ENCODE measurements at places on chromosomes 11 and 22.

DNA sequence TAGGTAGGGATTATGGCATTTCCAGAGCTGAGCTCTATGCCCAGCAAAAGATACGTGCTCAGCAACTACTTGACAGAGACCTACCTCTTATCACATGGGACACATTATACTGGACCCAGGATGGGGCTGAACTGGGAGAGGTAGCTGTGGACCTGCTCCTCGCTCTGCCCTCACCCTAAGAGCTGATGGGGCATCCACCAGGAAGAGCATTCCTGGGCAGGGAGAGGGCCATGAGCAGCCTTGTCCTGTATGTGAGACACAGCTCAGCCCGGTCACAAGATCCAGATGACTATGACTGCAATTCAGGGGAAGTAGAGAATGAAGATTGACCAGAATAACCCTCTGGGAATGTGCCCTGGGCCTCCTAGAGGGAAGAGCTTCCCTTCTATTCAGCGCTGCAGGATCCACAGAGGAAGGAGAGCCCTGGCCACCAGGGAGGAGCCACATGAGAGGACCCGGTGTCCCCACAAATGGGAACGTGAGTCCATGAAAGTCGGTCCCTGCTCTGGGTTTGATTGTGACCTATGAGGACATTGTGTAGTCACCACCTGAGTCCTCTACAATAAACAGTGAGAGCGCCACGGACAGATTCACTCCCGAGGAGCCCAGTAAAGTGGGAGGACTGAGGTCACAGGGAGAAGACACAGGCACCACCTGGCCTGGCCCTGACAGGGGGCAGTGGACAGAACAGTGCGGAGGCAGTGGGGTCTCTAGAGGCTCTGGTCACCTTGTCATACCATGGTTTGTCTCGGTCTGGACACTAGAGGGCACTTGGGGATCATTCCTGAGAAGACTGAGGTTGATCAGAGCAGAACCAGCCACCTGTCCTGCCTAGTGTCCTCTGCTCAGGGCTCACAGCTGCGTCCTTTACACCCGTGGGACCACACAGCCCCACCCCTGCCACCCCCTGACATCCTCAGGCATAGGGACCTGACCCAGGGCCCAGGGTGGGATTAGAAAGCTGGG lies 99.5 kb downstream of the ZNF280B start:
- DNase-seq: no peak

GRCh38 chr11:132123449-132123848 lies 753.0 kb downstream of the NTM start:
- DNase-seq: no peak

GRCh38 chr11:77866336-77866735 lies 45.4 kb downstream of the AAMDC start:
- no peak for DNase-seq

DNA sequence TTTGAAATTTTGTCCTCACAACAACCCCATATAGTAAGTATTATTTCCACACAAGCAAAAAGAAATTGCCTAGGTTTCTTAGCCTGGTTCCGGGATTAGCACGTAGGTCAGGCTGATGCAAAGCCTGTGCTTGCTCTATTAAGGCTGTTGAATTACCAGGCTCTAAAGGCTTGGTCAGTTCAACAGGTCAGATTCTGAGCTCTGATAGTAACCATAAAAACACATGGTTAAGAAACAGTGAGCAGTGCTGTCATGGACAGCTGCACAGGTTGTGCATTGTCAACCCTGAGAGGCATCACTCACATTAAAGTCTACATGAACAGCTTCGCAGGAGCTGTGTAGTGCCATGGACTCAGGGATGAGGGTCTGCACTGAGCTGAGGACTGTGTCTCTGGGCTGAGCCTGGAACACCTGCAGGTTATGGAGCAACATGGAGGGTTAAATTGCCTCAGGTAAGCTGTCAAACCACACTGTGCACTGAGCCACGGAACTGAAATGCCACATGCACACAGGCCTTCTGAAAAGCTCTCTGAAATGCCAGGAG lies 98.0 kb downstream of the PIWIL4 start:
- no peak for DNase-seq

DNA sequence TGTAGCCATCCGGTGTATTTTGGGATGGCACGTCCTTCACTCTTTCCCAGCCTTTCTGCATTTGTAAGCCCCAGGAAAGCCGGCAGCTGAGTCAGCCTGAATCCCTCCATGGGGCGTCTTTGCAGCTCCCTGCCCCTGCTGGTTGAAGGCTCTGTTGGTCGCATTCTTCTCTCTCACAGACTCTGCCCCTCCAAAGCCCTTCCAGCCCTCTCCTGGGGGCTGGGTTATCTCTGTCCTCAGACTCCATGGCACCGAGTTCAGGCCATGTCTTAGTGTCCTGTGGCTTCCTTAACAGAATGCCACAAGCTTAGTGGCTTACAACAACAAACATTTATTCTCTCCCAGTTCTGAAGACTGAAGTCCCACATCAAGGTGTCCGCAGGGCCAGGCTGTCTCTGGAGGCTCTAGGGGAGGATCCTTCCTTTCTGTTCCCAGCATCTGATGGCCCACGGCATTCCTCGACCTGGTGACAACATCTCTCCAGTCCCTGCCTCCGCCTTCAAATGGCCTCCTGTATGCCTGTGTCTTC lies 62.2 kb downstream of the BCR start:
- DNase-seq: no peak

- DNase-seq: no peak
Observed at GRCh38 chr11:624705-625635, at the start of gene CDHR5. CDHR5 (minus strand) TSS chr11:624955; CDS start chr11:624902, 53 bp downstream.

GRCh38 chr11:73291781-73292524 lies 16.1 kb upstream of the ARHGEF17 start:
- DNase-seq: no peak

- DNase-seq: no peak
Observed at GRCh38 chr22:38940811-38941384, 16.5 kb upstream of the APOBEC3A start.

DNA sequence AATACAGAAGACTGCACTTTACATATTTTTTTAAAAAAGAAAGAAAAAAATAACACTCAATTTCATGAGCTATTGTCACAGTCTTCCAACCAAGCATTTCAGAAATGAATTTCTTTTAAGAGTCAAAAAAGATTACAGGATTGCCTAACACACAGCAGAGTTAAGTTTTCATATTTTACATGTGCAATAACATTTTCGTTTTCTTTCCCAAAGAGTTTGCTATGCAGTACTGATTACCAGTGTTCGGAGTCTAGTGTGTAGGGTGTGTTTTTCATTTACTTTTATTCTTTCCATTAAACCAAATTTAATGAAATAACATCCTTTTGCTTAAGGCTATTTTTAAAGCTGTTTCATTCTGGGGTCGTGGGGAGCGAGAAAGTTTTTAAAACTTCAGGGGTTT lies 53.2 kb downstream of the MN1 start:
- no peak for DNase-seq

DNA sequence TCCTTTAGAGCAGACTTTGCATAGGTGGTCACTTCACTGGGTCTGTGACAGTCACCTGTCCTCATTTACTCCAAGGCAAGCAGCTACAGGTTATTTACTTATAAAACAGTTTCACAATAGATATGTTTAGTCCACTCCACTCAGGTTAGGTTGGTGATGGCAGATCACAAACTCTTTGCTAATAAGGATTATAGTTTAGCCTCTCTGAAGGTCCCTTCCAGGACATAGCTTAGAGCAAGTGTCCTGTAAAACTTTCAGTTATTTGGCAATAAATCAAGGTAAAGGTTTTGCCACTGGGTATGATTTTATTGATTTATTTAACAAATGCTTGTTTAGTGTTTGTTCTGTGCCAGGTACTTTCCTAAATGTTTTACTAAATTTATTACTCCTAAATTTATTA lies 8.8 kb downstream of the OR6Q1 start:
- no peak for DNase-seq

DNA sequence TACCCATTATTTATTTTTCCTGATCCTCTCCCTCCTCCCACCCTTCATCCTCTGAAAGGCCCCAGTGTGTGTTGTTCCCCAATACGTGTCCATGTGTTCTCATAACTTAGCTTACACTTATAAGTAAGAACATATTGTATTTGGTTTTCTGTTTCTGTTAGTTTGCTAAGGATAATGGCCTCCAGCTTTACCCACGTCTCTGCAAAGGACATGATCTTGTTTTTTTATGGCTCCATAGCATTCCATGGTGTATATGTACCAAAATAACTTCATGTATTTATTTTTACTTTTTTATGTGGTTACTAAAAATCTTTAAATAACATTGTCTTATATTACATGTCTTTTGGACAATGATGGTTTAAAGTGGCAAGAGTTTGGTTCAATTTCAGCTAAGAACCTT lies 15.2 kb downstream of the PDGFD start:
- no peak for DNase-seq

DNA sequence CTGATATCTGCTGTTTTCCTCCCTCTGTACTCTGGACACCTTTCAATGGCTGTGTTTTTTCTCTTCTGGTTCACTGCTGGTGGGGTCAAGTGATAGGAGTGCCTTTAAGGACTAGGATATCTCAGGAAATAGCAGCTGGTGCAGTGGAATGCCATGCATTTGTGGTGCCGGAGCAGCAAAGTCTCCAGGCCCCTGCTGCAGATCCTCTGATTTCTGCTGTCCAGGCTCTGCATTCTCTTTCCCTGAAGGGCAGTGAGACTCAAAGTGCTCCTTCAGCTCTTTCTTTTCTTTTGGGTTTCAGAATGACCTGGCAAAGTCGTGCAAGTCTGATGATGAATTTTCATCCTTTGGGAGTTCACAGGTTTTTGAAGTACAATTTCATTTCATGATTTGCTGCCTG lies 774.3 kb downstream of the FAM181B start:
- DNase-seq: no peak

DNA sequence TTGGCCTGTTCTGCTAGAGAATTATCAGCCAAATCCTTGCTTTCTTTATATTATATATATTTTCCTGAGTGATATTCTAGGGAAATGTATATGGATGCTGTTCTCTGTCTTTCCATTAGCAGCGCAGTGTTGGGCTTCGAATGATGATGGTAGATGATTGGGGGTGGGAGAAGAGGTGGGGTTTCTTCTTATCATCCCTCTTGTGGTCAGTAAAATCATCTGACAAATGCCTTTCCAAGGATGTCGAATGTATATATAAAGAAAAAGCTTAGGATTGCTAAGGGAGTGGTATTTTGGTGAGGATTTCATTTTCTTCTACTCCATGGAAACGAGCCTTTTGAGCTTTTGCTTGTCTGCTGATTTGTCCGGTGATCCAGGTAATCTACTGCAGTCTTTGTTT lies 48.9 kb downstream of the ARHGEF12 start:
- no peak for DNase-seq

DNA sequence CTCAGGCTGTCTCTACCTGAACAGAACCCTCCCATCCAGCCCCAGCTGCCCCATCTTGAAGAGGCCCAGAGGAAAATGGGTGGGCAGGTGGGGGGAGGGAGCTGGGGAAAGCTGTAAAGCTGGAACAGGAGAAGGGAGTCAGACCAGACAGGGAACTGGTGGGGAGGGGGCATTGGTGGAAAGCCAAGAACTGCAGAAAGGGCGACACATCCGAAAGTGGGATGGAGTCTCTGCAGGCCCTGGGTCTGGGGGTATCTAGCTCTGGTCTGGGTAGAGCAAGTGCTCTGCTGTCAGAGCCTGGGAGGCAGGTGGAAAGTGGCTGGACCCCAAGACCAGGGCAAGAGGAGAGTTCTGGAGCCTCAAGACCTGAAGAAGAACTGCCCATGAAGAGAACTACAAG lies 7.7 kb downstream of the TMPRSS13 start:
- no peak for DNase-seq

DNA sequence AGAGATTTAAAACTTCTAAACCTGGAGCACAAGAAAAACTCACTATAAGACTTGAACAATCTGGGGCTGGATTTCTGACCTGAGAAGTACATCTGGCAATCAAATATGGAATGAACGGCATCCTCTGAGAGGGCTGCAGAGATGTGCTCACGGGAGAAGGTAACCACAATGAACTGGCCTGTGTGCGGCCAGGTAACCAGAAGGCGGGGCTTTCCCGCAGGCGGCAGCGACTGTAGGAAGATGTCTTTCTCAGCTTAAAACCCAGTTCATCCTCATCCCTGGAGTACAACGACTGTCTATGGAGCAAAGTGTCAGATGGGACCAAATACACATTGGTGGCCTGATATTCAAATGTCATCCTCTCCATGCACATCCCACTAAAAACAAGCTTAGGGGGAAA lies 24.5 kb downstream of the MICAL3 start:
- no peak for DNase-seq

GRCh38 chr22:29142116-29142515 lies 63.6 kb upstream of the EMID1 start:
- DNase-seq: no peak

DNA sequence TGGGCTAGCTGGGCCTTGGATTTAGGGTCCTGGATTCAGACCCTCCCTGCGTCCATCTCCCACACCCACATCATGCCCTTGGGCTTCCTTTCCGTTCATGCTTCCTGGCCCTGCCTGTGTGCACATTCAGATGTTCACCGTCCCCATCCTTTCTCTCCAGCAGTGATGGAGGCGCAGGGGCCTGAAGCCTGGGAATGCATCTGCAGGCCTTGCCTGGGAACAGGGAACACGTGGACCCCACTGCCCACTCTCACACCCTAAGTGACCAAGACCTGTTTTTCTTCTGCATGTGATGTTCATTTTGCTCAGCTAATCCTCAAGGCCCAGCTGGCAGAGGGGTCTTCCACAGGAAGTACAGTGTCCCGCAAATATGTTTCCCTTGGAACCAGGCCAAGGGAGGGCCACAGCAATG lies 91.6 kb upstream of the PARVA start:
- DNase-seq: no peak

DNA sequence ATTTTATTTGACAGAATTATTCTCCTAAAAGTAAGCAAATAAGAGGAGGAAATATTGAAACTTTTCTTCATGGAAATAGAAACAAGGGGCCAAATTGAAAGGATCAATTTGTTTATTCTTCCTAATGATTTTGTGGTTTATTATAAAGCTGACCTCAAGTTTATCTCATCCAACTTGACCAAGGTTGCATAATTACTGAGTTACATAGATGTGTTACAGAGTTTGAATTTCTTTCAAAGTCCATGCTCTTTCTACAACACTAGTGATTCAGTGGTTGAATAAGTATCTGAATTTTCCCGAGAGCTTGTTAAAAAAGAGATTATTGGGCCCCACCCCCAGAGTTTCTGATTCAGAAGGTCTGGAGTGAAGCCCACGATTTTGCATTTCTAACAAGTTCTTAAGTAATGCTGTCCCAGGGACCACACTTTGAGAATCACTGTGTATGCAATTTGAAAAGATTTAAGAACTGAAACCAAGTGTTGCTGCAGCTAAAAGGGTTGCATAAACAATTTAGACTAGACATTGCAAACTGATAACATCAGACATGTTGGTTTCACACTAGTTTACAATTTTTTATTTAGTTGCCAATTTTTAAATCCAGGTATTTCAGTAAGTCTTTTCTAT lies 485.7 kb upstream of the ANO5 start:
- DNase-seq: no peak

Measured in effector CD8-positive, alpha-beta T cell (primary cell).